NCI-H187 treated with DMSO at 0.1 percent for 48 hours (cell line): ENCODE measurements at places on chromosomes 11 and 22.

DNA sequence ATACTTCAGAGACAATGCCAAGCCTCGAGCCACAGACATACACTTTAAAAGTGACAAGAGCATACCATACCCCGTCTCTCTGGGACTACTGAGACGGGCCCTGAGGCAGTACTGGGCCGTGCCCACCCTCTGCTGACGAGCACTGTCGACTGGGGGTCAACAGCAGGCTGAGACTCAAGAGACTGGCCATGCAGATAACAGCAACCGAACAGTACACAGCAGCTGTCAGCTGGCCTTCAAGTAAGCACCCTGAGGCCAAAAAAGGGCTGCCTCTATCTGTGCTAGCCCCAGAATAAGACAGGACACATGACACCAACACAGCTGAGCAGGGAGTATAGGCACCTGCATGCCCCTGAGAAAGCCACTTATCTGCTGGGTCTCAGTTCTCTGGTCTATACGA lies 18.9 kb upstream of the TMEM121B start:
- DNase-seq = no peak

- DNase-seq = no peak
These were observed 153.0 kb downstream of the SPATA19 start for GRCh38 chr11:133692126-133692934.

GRCh38 chr11:74731301-74732094 lies at the start of gene CHRDL2:
TSS of gene CHRDL2 (minus strand) at chr11:74731426. CDS start at chr11:74730888, 538 bp downstream.
- DNase-seq = no peak

DNA sequence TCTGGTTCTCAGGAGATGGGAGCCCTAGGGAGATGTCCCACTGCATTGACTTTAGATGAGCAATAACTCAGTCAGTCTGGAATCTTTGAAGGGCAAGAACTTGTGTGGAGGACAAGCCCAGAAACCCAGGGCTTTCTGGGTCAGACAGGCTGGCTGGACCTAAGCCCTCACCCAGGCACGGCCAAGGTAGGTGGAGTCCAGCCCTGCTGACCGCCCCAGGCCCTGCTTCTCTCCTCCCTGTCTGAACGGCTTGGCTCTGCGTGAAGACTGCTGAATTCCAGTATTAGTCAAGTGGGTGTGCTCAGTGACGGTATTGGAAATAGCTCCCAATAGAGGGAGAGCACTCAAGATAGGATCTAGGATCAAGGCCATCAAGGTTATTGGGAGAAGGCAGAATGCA lies 6.1 kb downstream of the CXCR5 start:
- no peak for DNase-seq

DNA sequence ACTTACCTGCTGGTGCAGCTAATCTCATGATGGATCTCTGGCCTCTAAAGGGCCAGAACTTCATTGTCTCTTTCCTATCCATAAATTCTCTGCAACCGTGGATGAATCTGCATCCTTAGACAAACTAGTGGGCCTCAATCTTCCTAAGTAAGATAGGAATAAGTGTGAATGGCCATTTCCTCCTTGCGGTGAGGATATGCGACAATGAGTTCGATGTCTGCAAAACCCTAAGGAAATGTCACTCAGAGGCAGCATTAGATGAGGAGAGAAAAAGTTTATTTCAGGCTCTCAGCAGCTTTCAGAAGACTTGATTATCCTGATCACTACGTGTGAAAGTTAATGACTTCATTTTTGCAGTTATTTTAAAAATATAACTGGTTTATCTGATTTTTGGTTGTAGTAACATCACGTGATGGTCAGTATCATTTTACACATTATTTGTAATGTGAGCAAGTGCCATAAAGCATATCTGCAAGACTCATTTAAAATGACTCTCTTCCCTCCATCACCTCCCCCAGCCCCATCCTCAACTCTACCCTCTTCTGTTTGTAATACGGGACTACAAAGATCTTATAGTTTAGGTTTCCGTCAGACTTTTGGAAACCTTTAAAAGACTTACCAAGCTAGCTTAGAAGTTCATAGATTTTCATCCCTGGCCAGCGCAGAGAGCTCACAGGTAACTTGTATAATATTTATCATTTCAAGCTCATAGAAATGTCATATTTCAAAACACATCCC lies 10.2 kb downstream of the GRAP2 start:
- DNase-seq = no peak

- no peak for DNase-seq
These were observed 25.8 kb downstream of the KCNQ1OT1 start for GRCh38 chr11:2673871-2674471.

GRCh38 chr11:12108875-12109453 lies 1.4 kb upstream of the MICAL2 start:
- no peak for DNase-seq

DNA sequence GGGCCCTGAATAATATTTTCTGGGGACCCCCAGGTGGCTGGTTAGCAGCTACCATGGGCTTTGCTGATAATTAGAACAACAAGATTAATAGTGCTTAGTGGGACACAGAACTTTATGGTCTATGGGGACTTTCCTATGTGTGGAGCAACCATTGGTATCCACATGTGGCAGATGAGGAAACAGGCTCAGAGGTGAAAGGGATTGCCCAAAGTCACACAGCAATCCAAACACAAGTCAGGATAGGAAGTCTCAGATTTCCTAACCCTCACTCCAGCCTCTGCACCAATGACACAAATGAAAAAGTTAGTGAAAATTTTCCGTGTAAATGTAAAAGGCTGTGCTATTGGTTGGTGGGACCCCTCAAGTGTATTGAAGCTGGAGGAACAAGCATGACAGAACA lies 15.3 kb upstream of the SLCO2B1 start:
- no peak for DNase-seq

GRCh38 chr22:27941143-27941542 lies 22.1 kb upstream of the PITPNB start:
- DNase-seq = no peak

DNA sequence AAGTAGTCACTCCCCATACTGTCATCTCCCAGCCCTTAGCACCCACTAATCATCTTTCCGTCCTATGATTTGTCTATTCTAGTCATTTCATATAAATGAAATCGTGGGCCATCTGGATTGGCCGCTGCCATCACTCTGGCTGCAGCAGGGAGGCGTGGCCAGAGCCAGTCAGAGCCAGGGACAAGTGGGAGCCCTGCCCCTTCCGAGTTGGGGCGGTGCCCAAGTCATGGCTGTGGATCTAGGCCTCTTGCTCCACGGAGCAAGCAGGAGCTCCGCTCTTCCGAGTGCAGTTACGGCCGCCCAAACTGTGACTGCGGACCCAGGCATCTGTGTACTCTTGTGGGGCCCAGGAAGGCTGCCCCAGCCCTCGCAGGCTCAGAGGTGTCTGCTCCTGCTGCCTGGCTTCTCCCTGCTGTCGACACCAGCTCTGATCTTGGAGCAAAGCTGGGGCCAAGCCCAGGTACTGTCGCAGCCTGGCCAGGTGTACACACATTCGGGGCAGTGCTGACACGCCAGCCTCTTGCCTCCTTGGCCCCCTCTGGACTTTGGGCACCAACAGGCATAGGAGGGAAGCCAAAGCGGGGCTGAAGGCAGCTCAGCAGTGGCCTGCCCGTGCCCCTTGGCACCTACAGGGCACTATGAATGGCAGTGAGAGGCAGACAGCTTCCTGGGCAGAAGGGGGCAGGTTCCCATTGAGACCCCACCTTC lies 8.4 kb downstream of the MRPL48 start:
- no peak for DNase-seq

DNA sequence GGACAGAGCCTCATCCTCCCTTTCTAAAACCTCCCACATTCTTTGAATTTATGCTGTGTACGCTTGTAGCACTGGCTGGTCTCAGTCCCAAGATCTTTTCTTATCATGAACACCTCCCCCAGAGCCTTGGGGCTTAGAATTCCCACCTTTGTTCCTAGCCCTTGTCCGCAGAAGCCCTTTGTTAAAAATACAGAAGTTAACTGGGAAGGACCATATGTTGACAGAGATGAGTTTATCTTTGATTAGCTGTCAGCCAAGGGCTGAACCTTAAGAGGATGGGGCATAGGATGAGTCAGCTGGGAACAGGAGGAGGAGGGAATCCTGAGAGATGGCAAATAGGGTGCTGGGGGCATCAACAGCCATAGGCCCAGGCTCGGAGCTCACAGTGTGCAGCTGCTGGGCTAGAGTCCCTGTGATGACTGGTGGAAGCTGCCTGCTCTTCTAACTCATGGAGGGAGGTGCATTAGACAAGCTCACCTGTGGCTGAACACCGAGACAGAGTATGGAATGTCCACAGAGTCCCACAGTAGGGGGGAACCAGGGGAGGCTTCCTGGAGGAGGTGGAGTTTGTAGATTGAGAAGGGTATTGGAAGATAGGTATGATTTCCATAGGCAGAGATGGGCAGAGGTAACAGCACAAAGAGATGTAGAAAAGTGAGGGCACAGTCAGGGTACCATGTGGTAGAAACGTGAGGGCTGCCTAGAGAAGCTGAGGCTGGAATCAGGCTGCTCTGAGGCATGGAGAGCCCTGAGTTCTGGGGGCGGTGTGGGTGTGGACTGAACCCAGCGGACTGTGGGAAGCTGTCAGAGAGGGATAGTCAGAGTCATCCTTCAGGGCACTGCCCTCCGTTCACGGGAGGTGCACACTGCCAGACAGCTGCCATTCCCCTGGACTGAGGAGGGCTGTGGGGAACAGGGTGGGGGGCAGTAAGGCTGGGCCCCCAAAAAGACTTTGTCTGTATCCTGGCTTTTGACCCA lies 9.9 kb downstream of the MICAL2 start:
- no peak for DNase-seq

- no peak for DNase-seq
These were observed 3.0 kb downstream of the CTNND1 start for GRCh38 chr11:57764566-57764965.

DNA sequence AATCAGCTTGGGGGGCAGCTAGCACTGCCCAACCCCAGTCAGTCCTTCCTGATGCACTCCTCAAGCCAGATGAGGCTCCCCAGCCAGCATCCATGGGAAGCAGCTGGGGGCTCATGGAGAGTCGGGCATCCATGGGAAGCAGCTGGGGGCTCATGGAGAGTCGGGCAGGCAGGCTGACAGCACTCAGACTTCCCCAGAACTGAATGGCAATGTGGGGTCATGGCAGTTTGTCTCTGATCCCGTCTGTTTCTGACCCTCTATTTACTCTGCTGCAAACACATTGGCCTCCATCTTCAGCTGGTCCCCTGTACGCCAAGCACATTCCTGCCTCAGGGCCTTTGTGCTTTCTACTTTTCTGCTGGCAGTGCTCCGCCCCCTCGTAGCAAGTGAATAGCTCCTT lies 314.8 kb downstream of the NTM start:
- DNase-seq = no peak

- no peak for DNase-seq
These were observed 782.9 kb upstream of the API5 start for GRCh38 chr11:42528911-42529310.

- no peak for DNase-seq
These were observed 11.4 kb upstream of the BRD1 start for GRCh38 chr22:49838771-49839717.

- DNase-seq = no peak
These were observed 21.3 kb downstream of the ANKK1 start for GRCh38 chr11:113408887-113409286.

DNA sequence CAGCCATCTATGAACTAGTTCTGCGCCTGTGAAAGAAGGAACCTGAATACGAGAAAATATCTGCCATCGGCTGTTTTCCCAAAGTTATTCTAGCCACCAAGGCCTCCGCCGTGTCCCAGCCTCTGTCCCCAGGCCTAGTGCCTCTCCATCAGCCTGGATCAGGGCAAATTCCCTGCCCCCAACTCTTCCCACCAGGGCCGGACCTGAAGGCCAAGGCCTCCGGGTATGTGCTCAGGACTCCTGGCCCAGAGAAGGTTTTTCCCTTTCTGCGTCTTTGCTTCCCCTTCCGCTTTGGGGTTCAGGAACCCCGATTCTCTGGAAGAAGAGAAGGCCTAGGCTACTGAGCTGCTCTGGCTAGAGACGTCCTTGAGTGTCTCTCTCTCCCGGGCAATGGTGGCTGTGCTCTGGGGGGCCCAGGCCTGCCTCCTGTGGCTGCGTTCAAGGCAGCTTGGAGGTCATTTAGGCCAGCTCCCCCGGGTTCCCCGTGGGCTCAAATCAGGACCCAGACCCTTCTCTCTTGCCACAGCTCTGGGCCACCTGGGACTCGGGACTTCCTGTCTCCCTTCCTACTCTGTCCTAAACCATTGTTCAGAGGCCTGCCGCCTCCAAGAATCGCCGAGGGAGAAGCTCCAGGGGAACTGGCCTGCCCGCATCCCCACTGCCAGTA lies 1.6 kb downstream of the ALX4 start:
- no peak for DNase-seq

DNA sequence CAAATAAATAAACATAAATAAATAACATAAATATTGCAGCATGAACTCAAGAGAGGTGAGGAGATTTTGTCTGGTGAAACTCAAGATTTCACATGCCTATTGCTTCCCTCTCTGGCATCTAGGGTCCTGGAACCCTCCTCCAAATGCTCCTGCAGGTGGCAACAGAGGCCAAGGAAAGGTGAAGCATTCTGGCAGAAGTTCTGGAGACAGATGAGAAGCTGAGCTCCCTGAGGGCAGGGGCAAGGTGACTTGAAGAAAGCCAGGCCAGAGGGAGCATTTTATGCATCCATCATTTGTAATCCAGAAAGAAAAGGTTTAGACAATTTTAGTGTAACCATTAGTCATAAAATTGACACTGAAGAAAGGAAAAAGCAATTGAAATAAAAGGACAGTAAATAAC lies 64.9 kb downstream of the ENDOD1 start:
- DNase-seq = peak; percentile 8

DNA sequence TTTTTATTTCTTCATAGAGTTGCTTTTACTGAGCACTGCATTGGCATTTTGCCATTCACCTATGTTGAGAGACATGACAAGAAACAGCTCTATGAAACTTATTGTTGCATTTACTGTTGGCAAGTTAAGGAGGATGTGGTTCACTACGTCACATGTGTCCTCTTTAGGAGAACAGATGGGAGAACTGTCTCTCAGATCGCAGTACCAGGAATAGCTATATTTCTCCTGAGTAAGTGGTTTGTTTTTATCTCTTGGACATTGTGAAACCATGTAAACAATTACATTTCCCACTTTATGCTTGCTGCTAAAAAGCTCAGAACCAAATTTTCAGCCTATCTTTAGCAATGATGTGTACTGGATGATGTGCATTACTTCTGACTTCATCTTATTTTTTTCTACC lies 34.8 kb upstream of the PSMA1 start:
- DNase-seq = no peak

DNA sequence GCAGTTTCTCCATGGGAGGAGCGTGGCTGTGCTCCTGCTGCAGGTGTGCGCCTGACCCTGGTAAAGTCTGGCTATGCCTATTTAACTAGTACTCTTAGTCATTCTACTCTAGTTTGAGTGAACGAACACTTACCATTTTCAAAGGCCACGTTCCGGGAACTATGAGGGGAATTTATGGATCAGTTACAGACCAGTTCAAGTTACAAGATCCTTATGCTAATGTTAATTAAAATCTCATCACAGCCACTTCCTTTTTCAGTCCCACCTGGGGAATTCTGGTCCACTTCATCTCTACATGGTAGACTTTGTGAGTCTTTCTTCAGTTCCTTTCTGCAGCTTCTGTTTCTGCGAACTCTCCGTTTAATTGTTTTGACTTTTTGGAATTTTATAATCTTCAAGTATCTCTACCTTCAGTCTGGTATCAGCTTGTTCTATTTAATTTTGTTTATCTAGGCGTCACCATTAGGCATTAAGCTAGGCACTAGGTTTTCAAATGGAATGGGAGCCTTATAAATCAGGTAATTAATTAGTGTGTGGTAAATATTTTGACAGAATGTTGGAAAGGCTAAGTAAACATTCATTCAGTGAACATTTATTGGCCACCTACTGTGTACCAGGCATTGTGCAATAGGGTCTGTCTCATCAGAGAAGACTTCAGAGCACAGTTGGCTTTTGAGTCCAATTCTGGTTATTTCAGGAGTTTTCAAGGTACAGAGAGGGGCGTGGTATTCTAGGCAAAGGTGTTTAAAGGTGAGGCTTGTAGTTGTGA lies 78.9 kb downstream of the GRK3 start:
- DNase-seq = no peak

- DNase-seq = no peak
These were observed 59.5 kb downstream of the CDKN1C start for GRCh38 chr11:2825889-2826678.
